Hematopoietic multipotent progenitor cell treated with erythropoietin and hydrocortisone succinate and interleukin-3 and kit ligand, for 17 days (in vitro differentiated cells): ENCODE measurements at places on chromosomes 16 and 17.

DNA sequence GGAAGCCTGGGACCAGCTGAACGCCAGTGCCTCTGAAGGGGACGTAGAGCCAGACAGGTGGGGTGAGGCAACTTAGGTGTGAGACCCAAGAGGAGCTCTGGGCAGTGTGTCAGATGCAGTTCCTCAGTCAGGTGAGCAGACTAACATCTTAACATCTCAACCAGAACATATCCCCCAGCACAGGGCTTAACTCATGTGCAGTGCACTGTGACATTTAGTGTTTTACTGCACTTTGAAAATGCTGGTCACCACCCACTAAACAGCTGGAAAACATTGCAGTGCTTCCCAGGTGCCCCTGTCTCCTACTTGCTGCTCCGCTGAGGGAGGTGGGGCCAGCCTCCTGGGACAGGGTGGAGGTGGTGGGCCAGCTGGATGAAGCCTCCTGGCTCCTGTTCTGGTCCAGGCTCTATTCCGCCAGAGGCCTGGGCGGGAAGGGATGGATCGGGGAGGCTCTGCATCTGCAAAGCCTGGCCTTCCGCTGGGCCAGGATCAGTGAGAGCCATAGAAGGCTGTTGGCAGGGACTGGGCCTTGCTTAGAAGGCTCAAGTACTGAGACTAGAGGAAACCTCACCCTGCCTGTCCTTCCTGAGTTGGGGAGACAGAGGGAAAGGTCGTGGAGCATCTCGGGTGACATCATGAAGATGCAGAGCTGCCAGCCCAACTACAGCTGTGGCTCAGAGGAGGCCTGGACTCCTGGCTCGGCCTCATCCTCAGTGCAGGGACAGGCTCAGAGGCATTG lies 7.9 kb upstream of the MRC2 start:
- DNase-seq, result no peak

DNA sequence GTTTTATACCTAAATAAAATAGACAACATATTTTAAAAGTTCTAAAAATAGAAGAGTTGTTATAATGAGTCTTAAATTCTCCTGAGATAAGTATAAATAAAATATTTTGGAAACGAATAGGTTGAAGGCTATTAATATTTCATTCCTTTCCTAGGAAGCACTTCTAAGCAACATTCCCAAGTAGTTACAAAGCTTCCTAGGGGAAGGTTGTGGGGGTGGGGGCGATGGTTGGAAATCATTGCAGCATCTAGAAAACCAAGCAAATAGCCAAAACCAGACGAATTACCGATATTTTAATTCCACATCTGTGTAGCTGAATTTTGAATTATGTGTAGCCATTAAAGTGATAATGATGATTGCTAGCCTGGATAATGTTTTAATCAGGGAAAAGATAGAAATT lies 26.9 kb downstream of the PTRH2 start:
- no peak for DNase-seq

- no peak for DNase-seq
Observed at GRCh38 chr17:68097161-68097805, 61.7 kb downstream of the KPNA2 start.

- DNase-seq, result no peak
Observed at GRCh38 chr16:89357055-89357816, 133.1 kb downstream of the ANKRD11 start.

DNA sequence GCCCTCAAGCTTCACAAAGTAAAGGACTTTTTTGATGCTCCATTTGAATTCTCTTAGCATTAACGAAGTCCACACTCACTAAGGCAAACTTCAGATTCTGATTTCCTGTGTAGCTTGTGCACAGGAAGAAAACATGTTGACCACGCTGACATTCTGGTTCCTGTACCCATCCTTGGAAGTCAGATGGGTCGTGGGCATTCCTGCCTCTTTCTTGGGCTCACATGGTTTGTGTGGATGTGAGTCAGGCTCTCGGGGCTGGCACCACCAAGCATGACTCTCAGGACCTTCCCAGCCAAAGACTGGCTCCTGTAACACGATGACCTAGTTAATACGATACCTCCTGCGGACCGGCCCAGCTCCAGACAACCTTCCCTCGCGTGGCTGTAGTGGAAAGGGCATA lies 32.8 kb downstream of the ARSG start:
- DNase-seq, result no peak

GRCh38 chr16:68762996-68763756 lies 26.1 kb downstream of the CDH1 start:
- DNase-seq, result no peak

DNA sequence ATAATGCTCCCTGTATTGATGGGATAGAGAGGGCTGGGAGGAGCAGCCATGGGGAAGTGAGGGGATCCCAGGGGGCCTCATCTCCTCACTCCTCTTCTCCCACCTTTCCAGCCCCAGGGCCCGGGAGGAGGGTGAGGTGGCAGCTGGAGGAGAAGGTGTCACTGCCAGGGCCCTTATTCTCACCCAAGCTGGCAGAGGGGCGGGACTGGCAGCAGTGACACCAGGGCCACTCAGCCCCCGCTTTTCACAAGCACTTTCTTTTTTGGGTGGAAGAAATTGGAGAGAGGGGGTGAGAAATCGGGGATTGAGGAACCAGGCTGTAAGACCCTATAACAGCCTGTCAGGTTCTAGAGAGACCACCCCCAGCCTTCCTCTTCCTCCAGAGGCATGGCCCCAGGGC lies 2.4 kb upstream of the TBX21 start:
- no peak for DNase-seq

GRCh38 chr16:19265380-19265930 lies 20.1 kb upstream of the CLEC19A start:
- no peak for DNase-seq

DNA sequence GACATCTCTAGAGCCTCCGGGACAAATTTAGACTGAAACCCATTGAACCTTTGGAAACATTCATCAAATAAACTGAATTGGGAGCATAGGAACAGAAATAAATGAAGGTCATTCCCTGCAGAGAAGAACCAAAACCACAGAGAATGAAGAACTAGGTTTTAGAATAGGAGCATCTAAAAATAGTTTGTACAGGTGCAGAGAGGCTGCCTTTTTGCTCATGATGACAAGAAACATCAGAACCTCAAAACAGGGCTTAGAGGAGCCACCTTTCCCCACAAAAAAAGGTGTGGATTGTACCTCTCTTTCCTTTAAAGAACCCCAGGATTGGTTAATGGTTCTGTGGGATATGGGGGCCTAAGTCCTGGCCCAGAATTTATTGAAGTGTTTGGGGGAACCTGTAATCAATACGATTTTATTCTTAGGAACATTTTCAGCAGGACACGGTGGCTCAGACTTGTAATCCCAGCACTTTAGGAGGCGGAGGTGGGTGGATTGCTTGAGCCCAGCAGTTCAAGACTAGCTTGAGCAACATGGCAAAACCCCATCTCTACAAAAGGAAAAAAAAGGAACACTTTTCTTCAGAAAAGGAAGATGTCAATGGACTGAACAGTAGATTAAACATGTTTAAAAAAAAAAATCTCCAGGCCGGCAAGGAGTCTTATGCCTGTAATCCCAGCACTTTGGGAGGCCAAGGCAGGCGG lies 37.7 kb upstream of the SLC47A1 start:
- no peak for DNase-seq

DNA sequence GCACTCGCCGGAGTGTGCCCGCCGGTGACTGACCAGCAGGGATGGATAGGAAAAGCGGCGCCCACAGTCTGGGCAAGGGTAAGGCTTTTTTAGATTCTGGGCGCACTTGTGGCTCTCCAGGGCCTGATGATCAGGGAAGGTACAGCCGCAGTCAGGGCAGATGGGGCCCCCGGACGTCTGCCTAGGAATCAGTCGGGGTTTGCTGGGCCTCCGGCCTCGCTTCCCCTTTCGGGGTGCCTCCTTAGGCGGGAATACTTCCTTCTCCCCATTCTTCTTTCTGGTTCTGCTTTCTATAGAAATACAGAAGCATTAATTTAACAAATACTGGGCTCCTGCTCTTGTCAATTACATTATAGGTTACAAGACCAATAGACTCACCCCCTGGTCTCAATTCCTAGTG lies 5.0 kb downstream of the ZNF689 start:
- DNase-seq, result no peak

- DNase-seq, result no peak
Observed at GRCh38 chr17:73278465-73279453, 17.1 kb upstream of the CPSF4L start.

DNA sequence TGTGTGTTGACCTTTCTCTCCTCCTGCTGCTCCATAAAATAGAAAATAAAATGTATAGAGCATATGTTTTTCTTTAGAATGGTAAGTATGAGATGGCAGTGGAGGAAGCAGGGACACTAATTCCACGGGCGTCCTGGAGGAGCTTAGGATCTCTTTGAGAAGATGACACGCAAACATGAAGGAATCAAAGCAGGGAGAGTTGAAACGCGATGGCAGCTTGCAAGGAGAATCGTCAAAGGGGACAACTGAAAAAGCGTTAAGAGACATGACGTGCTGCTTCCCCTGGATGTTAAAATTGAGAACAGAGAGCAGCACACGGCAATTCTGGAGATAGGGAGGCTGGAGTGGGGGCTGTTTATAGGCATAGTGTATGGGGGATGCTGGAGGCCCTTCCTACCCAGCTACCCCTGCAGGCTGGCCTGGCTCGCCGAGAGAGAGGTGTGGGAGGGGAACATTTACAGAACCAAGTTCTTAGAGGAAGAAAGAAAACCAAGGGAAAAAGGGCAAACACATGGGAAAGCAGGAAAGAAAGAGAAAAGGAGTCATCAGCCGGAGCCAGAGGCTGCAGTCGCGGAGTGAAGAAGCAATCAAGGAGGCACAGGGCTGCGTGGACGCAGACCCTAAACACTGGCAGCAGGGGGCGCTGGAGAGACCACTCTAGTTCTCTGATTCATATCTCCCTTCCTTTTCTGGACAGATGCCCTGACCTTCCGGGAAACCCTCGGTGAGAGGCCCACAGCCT lies 55.8 kb downstream of the MYH13 start:
- DNase-seq, result peak; percentile 64

GRCh38 chr17:43556292-43556691 lies 10.2 kb upstream of the ETV4 start:
- DNase-seq, result peak; percentile 37

DNA sequence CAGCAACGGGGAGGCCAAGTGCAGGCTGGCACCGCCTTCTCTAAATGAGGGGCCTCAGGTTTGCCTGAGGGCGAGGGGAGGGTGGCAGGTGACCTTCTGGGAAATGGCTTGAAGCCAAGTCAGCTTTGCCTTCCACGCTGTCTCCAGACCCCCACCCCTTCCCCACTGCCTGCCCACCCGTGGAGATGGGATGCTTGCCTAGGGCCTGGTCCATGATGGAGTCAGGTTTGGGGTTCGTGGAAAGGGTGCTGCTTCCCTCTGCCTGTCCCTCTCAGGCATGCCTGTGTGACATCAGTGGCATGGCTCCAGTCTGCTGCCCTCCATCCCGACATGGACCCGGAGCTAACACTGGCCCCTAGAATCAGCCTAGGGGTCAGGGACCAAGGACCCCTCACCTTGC lies 18.5 kb downstream of the NGFR start:
- DNase-seq, result no peak

GRCh38 chr16:64440421-64440831 lies 681.4 kb downstream of the CDH11 start:
- DNase-seq, result no peak

GRCh38 chr17:80971704-80972304 lies 19.8 kb upstream of the CHMP6 start:
- DNase-seq, result no peak

DNA sequence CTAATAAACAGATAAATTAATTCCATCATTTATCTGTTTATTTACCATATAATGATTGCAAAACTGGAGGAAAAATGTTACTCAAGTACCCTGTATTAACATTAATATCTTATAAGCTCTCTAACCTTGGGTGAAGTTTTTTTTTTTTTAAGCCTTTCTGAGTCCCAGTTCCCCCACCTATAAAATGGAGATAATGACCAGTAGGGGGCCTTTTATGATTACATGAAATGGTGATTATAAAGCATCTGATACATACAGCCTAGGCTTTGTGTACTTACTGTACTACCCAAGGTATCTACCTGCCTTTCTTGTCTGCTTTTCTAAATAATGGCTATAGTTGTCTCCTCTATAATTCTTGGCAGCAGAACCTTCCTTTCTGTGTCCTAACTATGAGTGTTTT lies 22.6 kb downstream of the LRRC36 start:
- DNase-seq, result peak; percentile 33

DNA sequence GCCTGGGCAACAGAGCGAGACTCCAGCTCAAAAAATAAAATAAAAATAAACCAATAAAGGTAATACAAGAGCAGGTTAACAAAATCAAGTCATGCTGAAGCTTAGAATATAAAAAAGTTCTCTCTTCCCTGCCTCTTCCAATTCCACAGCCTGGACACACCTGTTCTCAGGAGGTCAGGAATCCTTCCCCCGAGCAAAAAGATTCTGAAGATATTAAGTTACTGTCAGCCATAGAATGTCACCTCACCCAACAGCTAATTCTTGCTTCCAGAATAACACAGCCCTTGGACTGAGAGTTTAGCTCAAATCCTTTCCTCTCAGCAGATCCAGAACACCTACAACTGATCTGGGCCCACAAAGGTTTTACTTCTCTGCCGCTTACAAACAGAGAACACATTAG lies 27.1 kb downstream of the SLC39A11 start:
- DNase-seq, result no peak

DNA sequence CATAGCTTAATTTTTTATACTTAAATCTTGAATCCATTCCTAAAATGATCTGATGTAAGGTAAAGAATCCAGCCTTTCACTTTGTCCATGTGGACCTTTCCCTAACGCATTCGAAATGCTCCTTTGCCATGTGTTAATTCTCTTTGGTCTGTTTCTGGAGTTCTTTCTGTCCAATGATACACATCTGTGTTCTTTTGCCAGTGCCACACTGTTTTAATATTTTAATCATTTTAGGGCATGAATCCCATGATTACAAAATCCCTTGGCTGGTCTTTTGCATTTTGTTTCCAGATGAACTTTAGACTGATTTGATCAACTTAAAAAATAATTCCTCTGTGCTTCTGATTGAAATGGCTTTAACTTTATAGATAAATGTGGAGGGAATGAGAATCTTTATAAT lies 74.1 kb downstream of the NTN1 start:
- no peak for DNase-seq

DNA sequence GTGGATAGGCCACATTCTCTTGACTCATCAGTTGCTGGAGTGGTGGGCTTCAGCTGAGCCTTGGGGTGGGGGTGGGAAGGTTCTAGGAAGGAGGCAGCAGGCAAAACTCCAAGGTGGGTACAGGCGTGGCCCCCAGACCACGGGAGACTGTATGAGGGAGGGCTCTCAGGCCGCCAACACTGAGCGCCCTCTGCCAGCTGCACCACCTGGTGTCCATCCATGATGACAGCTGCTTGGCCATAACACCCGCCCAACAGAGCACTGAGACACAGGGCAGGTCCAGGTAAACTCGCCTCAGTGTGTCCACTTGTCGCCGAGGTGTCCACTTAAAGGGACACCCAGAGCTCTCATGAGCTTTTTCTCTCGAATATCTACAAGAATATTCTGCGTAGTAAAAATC lies 133.5 kb downstream of the C16orf95 start:
- no peak for DNase-seq

- DNase-seq, result peak; percentile 78
Observed at GRCh38 chr17:7673239-7673638, 14.1 kb downstream of the TP53 start.

DNA sequence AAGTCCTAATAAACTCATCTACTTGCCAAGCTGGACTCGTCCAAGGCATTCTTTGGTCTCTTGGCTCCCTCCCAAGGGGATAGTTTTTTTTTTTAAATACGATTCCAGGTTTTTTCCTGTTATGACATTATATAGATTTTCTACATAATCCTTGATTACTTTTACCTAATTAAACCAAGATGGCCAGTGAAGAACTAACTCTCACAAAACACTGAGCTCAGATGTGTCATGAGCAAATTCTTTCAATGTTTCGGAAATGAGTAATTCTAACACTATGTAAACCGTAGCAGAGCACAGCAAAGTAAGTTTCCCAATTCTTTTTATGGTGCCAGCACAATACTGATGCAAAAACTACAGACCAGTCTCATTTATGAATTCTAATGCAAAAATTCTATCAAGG lies 1.8 kb downstream of the ZNF23 start:
- peak; percentile 61 for DNase-seq
